ENCODE measurements at places on chromosomes 4 and X.

DNA sequence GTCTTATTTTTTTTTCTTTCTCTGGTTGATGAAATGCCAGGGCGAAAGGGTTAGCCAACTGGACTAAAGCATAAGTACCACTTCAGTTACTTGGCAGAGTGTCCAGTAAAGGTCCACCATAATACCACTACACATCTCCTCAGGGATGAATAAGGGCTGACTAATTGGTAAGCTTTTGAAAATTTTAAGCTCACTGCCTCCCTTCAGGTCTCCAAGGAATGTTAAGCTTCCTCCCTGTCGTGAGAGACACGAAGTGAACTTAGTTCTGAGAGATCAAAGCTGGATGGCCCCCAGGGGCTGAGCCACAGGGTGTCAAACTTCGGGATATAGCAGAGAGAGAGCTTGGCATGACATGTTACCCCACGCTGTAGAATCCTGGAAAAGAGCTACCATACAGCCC lies 111.4 kb downstream of the VSIG4 start:
- no peak for DNase-seq

- no peak for DNase-seq
These were observed 36.4 kb upstream of the CD99 start for GRCh38 chrX:2654436-2655340.

DNA sequence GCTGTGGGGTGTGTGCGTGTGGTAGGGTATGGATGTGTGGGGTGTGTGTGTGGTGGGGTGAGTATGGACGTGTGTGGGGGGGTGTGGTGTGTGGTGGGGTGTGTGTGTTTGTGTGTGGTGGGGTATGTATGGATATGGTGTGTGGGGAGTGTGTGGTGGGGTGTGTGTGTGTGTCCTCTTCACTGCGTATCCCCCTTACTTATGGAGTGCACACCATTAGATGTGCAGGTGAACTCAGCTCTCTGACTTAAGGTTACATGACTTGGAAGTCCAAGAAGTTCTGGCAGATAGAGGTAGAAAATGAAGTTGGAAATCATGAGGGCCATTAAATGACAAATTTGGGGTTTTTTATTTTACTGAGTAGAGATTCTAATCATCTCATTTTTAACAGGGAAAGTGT lies 182.5 kb downstream of the PALLD start:
- no peak for DNase-seq

- no peak for DNase-seq
These were observed 2.3 kb upstream of the NR3C2 start for GRCh38 chr4:148444296-148445070.

DNA sequence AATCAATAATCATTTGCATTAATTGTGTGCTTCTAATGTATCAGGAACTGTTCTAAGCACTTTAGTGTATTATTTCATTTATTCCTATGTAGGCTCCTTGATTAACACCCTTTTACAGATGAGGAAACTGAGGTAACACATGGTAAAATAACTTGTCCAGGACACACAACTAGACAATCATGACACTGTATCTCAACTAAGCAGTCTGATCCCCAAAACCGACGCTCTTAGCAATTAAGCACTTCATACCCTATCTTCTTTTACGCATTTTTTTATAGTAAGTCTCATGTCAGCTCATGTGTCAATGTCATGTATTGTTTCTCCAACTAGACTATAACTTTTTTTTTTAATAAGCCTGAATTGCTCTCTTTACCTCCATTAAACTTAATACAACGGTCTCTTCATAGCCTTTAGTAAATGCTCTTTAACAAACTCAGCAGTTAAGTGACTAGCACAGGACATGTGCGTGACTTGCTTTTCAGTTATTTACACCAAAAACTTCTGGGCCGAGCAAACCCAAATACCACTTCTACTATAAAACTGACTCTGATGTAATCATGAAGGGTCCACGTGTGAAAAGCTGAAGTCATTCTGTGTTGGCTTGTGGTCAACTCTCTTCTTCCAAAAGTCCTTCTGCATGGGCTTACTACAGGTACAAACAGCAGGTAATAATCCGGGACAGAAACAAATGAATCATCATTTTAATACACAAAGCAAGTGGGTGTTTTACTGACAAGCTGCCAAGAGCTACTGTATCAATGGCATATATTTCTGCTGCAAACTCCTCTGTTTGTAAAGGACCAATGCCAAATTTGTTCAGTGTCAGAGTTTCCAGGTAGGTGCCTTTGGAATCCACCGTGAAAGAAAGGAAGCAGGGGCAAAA lies 7.9 kb upstream of the AMBN start:
- DNase-seq, result peak; percentile 86

DNA sequence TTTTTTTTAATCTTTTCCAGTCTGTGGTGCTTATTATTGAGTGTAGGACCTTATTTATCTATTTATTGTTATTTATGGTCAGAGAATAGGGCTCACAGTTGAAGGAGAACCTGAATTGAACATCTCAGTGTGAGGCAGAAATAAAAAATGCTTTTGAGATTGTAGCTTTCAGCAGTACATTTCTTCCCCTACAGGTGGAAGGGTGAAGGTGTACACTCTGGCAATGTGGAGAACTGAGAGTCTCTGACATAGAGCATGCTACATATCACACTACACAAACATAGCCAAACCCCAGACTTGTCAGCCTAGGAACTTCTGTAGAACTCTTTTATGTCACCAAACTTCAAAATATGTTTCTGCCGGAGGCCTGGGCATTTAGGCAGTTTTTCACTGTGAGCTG lies 140.2 kb downstream of the STIM2 start:
- no peak for DNase-seq

DNA sequence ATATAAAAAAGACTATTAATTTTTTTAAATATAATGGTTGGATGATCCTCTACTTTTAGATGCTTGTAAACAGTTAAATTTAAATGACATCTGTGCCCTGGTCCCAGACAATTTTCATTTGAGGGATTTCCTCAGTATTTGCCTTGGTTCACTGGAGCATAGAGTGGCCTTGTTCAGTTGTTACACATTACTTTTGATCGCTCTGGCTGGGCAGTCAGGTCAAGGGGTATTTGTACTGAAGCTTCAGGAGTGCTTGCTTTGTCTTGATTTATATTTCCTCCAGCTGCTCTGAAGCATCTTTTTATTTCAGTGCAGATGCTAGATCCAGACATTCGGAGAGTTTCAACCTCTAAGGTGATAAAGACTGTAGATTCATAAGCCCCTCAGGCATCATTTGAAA lies 50.0 kb downstream of the COMMD8 start:
- no peak for DNase-seq
